ENCODE measurements at places on chromosomes 3 and 15.

GRCh38 chr3:24145981-24146822 lies 201.1 kb downstream of the NR1D2 start:
- DNase-seq = no peak

DNA sequence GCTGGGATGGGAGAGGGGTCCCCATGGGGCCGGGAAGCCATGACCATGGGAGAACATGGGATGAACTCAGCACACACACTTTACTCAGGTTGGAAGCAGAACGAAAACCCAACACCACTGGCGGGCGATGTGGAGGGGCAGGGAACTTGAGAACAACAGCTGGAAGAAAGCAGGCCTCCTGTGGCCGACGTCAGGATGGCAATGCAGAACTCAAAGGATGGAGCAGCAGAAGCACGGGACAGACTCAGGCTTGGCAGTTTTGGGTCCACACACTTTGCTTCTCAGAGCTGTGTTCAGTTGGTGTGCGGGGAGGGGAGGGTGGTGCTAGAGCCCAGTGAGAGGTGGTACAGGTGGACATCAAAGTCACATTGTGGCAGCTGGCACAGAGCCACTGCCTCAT lies 80.7 kb downstream of the SEC22A start:
- DNase-seq = no peak

DNA sequence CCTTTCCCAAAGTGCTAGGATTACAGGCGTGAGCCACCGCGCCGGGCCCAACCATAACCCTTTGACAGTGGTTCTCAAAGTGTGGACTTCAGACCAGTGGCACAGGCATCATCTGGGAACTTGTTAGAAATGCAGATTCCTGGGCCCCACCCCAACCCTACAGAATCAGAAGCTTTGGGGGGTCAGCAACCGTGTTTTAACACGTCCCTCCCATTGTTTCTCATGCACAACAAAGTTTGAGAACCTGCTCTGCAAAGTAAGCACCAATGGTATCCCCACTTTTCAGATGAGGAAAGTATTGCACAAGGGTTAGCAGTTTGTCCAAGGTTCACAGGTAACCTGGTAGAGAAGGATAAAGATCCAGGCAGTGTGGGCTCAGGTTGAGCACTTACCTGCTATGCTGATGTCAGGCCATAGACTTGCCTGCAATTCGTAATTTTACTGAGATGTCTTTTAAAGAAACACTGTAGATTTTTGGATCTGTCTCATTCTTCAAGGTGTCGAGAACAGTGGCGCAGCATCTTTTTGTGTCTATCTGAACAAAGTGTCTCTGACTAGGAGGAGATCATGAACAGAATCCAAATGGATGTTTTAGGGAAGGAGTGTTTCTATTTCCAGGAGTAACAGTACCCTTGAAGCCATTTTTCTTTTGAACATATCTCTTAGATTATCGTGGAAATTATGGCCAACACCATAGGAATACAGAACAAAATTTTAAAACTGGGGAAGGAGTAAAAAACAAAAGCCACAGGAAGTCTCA lies 2.5 kb downstream of the GXYLT2 start:
- no peak for DNase-seq

DNA sequence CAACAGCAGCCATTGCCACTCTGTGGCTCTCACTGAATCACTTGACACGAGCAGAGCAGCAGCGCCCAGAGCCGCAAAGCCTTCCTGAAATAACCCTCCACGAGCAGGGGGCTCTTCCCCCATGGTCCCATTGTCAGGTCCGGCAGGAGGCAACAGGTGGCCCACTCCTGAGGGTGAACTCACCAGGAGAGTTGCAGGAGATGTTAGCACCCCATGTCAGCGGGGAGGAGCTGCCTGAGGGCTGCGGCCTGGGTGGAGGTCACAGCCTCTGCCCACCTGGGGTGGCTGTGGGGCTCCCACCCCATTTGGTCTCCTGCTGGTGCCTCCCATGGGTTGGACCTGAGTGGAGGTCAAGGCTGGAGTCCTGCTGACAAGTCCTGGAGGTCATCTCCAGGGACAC lies 12.3 kb upstream of the C3orf22 start:
- DNase-seq = no peak

GRCh38 chr3:16828815-16829214 lies 55.9 kb upstream of the PLCL2 start:
- no peak for DNase-seq

DNA sequence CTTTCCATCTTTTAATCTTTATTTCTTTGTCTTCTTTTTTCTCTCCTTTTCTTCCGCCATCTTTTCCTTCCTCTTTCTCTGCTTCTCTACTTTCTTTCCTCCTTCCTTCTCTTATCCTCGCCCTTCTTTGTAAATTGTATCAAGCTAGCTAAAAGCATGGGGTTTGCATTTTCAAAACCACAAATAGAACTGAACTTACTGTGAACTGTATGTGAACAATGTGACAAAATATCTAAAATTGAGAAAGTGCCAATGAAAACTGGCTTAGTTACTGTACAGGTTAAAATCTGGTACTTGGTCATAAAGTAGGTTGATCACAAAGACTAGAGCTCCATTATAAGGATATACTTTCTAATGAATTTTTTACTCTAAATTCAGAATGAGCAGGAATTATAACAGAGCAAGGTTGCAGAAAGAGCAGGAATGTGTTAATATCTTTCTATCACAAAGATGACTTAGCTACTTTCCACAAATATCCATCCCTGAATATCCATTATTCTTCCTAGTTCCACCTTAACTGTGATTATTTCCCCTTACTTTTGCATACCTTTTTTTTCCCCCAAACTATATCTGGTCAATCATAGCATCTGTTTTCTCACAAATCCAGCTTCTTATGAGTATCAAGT lies 122.4 kb downstream of the LSAMP start:
- DNase-seq = no peak

DNA sequence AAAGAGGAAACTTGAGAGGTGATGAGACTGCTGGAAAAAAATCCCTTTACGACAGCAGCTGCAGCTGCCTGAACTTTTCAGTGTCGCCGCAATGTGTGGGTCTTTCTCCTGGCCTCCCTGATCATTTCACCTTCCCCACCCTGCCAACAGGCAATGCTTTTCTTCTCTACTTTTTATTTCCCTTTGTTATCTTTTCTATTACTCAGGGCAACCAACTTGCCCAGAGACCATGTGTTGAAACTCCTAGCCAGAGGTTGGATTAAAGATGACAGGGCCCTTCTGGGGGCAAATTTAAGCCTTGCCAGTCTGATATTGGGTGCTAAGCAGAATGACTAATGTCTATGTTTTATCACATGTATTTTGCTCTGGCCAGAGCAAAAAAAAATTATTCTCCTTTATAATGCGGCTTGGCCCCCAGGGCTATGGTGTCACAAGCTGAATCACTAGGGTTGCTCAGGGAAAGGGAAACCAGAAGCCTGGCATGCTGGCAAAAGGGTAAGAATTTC lies 51.5 kb upstream of the CFAP20DC start:
- DNase-seq = no peak

- DNase-seq = no peak
Observed at GRCh38 chr3:43024181-43024885, 45.2 kb downstream of the GASK1A start.

GRCh38 chr3:51340013-51340829 lies 44.9 kb upstream of the MANF start:
- DNase-seq = no peak

DNA sequence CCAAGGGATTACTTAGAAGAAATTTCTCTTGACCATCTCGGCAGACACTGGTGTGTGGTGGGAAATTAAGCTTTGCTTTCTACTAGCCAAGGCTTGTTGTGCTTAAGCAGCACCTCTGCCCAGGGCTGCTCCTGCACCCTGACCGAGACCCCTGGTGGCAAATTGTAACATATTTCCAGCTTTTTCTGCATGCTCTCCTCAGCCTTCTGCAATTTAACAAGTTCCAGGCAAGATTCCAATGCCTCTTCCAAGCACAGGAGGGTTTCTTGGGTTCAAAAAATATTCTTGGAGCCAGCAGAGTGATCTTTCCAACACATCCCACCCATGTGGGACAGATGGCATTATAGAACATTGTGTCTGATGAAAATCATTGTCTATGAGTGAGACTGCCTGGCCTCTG lies 210.5 kb downstream of the CLSTN2 start:
- no peak for DNase-seq

DNA sequence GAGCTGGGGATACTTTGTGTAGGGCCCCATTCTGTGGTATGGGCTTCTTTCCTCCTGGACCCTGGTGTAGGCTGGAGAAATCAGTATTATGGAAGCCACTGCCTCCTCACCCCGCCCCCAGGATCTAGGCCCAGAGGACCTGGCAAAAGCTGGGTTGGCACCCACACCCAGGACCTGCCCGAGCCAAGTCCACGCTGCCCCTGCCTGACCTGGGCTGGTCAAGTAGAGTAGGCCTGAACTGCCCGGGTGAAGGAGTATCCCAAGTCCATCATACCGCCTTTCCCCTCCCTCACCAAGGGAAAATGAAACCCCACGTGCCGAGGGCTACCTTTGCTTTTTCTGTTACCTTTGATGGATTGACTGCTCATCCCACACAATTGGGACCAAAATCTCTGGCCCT lies 37.7 kb upstream of the TRAK1 start:
- DNase-seq = no peak

- DNase-seq = no peak
Observed at GRCh38 chr3:22982981-22983587, 220.0 kb upstream of the UBE2E2 start.

DNA sequence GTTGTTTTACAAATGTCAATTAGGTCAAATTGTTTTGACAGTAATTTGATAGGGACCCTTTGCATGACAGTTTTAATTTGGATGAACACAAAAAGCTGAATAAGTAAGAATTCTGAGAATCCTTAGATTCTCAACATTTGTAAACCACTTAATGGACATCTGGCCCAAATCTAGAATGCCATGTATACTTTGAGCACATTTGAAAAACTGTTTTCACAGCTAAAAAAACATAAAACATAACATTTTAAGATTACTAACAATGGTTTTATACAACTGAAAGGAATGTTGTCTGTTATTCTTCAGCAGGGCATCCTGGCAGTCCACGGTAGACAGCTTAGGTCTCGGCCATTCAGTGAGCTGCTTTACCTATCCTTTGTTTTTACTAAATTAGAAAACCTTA lies 34.5 kb upstream of the TM2D3 start:
- no peak for DNase-seq

DNA sequence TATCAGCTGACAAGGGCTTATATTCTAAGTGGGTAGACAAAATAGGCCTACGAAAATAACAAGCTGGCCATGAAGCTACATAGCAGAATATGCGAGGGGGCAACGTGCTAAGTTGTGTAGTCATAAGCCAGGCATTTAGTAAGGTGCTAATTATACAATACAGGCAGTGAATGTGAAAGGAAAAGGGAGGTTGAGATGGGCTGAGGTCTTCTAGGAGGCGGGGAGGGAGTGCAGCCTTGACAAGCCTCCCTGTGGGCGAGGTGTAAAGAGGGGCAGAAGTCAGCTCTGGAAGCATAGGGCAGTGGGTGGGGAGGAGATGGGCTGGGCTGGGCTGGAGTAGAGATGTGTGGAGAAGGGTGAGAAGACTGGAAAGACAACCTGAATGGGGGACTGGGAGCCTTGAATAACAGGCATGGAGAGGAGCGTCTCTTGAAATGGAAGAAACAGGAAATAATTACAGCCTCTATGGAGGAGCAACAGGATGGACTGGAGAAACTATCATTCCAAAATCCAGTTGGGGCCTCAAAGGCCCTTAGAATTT lies 1.2 kb downstream of the TIGIT start:
- no peak for DNase-seq

DNA sequence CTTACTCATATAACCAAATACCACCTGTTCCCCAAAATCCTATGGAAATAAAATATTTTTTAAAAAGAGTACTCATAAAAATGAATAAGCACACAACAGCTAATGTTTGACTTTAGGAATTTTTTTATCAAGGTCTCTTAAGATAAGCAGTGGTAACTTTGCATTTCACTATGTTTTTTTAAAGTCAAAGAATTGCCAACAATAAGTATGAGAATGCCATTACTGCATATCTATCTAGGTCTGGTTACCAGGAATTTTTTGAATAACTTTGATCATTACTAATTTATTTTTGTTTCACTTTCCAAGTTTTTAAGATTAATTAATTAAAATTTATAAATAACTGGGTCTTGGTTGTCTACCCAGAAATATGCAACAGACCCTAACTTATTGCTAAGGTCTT lies 41.5 kb downstream of the PLSCR4 start:
- no peak for DNase-seq

DNA sequence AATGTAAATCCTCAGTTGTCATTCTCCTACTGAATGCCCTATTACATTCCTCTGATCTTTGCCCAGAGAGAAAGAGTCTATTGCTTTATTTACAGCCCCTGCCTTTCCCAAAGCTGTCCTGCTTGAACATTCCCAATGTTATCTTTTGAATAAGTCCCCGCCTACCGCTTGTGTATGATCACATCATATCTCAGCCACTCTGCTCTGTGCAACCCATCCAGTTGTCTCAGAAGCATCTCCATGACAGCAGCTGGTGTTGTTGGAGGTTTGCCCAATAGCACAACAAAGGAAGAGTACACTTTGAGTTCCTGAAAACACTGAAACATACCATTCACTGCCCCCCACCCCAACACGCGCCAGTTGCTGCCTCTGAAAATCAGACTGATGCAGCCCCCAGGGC lies 22.0 kb upstream of the FAM3D start:
- DNase-seq = no peak

DNA sequence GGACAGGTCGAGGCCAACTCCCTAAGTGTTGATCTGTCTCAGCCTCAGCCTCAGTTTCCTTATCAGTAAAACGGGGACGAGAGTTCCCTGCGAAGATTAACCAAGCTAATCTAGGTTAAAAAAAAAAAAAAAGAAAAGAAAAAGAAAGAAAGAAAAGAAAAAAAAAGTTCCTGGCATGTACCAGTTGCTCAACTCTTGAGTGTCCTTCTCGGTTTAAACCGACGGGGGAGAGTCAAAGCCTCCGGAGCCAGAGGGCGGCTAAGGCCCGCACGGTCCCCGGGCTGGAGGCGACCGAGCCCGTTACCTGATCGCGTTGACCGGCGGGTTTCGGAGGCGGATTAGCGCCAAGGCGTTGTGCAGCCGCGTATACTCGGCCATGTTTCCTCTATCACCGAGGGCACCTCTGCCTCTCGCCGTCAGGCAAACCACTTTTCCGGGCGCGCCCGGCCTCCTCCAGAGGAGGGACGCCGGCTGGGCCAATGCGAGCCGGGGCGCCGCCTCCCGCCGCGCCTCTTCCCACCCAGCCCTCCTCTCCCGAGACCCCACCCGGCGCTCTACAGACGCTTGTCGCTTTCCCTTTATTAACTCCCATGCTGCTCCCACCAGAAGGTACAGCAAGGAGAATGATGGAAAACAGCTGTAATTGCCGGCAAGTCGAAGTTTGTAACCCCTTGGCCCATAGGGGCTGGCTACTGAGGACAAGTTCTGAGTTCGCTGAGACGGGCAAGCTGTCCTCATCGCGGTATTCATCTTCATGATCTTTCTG lies at the start of gene EHHADH:
TSS of gene EHHADH (minus strand) at position 405 of the 766 bp plus-strand sequence. CDS start at position 378, 27 bp downstream.
- DNase-seq = peak; percentile 51

DNA sequence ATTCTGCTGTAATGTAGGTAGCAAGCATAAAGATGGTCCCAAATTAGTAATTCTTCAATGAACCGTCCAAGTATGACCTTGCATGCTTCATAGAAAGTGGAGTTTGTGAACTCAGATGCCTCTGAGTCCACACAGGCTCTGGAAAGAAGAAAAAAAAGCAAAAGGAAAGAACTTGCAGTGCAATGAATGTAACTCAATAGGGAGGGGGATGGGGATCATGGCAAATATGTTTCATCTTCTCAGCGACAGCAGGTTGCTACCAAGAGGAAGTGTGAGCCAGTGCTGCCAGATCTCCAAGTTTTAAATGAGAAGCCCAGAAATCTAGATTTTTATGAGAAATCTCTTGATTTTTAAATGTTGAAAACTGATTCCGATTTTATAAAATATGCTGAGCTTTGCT lies 50.3 kb downstream of the IL20RB start:
- DNase-seq = no peak

Data from NCI-H526 treated with DMSO at 0.1 percent for 48 hours (cell line).